AG04450 (cell line): ENCODE measurements at places on chromosomes 3 and 15.

DNA sequence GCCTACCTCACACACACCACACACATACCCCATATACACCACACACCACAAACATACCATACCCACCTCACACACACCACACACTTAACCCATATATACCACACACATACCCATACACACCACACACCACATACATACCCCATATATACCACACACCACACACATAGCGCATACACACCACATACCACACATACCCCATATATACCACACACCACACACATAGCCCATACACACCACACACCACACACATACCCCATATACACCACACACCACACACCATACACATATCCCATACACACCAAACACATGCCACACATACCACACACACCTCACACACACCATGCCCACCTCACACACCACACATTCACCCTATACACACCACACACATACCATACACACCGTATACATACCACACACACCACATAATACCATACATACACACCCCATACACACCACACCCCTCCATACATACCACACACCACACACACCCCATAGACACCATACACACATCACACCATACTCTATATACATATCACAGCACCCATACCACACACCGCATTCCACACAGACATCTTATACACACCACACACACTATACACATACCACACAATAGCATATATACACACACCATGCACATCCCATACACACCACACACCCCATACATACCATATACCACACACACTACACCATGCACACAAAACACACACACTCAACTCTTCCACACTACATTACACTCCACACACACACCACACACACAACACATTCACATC is 29.5 kb downstream of the APBA2 start:
- DNase-seq = no peak

GRCh38 chr15:99123713-99124451 is 19.0 kb downstream of the SYNM start:
- DNase-seq = peak; percentile 83

DNA sequence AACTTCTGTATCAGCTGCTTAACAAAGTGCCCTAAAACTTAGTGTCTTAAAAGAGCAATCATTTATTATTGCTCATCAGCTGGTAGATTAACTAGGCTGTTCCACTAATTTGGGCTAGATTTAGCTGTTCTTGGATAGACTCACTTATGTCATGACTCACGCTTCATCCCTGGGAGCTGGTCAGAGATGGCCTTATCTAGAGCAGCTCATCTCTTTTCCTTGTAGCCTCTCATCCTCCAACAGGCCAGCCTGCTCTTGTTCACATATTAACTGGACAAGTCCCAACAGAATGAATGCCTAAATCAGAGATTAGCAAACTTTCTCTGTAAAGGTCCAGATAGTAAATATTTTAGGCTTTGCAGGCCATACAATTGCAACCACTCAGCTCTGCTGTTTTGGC is 66.9 kb upstream of the PLAAT1 start:
- no peak for DNase-seq

DNA sequence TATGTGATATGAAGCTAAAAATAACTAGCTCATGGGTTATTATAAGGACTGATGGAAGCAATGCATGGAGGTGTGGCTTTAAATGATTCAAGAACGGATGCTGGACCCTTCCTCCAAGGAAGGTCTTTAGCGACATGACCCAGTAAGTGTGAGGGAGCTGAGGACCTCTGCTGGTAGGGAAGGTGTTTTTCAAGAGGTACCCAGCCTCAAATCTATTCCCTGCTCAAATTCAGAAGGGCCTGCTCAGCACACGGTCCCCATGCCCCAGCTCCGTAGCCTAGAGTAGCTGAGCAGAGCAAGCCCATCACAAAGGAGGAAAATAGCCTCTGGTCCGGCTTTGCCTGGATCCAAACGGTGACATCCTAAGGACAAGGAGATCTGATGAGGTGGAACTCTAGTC is 266.2 kb upstream of the IGF1R start:
- DNase-seq = no peak

DNA sequence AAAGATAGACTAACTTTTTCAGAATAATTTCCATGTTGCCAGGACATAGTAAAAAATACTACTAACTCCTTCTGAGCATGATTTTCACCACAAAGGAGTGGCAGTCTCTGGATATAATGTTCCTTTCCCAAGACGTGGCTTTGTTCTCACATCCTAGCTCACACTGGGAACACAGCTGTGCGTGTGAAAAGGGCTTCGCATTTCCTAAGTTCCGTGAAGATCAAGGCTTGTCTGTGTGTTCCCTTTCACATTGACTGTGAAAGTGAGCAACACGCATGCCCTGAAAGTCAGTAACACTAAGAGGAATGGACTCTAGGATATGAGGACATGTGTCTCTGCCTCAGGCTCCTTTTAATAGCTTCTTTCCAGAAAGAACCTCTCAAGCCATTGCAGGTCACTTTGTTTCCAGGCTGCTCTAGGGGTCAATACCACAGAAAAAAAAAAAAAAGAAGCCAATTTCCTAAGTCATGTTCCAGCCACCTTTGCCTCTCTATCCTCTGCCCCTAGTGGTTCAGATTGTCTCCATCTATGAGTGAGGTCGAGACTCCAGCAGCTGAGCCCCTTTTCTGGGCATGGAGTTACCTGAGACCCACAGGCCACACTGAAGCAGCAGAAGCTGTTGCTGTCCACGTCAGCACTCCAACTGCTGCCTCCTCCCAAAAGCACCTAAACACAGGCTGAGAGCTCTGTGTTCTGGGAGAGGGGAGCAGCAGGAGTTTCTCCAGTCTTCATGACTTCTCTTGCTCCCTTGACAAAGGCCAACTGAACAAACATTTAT is 355.9 kb downstream of the RSL24D1 start:
- DNase-seq = no peak

GRCh38 chr3:108525256-108525655 is 14.9 kb upstream of the MYH15 start:
- DNase-seq = no peak

DNA sequence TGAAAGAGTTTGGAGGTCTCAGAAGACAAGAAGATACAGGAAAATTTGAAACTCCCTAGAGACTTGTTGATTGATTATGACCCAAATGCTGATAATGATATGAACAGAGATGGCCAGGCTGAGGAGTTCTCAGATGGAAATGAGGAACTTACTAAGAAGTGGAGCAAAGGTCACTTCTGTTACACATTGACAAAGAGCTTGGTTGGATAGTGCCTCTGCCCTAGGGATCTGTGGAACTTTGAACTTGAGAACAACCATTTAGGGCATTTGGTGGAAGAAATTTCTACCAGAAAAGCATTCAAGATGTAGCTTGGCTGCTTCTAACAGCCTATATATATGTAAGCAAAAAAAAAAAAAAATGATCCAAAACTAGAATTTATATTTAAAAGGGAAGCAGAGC is 48.9 kb upstream of the NAALADL2 start:
- DNase-seq = no peak

DNA sequence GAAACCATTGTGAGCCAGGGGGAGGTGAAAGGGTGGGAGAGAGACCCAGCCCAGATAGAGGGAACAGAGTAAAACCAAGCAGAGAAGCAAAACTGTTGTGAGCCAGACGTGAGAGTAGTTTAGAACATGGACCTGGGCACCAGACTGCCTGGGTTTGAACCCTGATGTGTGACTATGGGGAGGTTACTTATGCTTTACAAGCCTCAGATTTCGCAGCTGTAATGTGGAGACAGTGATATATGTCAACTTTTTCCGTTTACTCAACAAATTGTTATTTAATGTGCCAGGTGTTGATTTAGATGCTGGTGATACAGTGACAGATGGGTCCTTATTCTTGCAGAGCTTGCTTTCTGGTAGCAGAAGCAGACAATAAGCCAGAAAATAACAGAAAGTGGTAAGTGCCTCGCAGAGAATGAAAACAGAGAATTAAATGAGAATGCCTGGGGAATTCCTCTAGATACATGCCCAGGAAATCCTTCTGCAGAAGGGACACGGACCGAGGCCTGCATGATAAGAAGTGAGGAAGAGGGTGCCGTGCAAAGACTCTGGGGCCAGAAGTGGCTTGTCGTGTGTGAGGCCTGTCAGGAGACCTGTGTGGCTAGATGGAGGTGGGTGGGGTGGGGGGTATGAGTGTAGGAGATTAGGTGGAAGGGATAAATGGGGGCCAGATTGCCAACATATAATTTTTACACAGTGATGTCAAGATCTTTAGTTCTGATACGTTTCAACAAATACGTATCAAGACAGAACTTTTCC is 15.0 kb downstream of the KAT2B start:
- no peak for DNase-seq

GRCh38 chr3:64111872-64112271 is 88.6 kb upstream of the PSMD6 start:
- no peak for DNase-seq

DNA sequence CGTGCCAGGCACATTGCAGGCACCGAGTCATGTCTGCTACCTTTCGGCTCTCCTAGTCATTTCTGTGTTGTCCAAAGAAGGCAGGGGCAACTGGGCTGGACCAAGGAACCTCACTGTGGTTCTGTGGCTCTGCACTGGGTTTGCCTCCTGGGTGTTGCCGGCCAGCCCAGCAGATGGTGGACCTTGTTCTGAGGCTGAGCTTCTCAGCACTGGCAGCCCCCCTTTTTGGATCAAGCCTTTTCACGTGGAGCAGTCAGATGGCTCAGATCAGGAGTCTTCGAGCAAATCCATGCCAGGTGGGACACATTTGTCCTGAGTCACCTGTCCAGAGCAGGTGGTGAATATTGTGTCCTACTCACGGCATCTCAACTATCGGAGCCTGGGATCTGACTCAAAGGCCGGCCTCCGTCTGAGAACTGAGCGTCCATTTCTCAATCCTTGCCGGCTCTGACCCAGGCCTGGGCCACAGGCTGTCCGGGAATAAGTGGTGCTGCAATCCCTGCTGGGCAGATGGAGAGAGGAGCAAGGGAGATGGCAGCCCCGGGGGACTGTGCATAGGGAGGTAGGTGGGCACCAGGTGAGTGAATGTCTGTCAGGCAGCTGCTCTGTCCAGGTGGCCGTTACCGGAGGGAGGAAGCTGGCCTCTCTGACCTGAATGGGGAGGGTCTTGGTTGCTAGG is at the start of gene IL16:
Gene IL16, plus strand, starts transcription at position 304 of the 679 bp plus-strand sequence. CDS start 28,521 bp downstream, outside the sequence.
- no peak for DNase-seq

GRCh38 chr3:31919528-31919927 is 61.5 kb downstream of the OSBPL10 start:
- no peak for DNase-seq

GRCh38 chr3:154122552-154122911 is 1.3 kb downstream of the ARHGEF26 start:
- no peak for DNase-seq

DNA sequence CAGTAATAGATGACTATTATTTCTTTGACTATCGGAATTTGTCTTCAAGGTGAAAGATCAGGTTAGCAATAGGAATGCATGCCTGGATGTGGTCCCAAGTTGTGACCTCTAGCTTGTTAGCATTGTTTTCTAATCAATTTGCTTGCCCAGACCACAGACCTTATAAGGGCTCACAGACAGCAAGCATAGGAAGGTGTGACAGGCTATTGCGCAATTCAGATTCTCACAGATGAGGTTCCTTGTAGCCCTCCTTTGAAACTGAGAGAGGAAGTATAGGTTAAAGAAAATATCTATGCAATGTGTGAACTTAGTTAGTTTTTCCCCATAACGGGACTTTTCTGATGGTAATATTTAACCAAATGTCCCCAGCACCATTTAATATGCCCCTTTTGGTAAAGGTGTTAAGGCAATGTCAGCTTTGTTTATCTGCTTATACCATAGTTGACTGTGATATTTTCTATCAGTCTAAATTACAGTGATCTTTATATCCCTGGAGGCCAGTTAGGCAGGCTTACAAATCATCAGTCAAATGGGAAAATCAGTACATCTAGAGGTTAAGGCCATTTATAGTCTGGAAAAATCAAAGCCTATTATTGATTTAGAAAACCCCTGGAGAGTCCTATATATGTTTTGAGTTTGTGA is 168.1 kb upstream of the MBNL1 start:
- no peak for DNase-seq

- DNase-seq = no peak
Observed at GRCh38 chr3:13574798-13575451, 26.0 kb downstream of the FBLN2 start.

GRCh38 chr3:13405614-13406013 is 14.5 kb downstream of the NUP210 start:
- no peak for DNase-seq

GRCh38 chr15:86115145-86115801 is 35.6 kb downstream of the AGBL1 start:
- no peak for DNase-seq

GRCh38 chr3:101850246-101851051 is 1.1 kb downstream of the NFKBIZ start:
- DNase-seq = no peak

DNA sequence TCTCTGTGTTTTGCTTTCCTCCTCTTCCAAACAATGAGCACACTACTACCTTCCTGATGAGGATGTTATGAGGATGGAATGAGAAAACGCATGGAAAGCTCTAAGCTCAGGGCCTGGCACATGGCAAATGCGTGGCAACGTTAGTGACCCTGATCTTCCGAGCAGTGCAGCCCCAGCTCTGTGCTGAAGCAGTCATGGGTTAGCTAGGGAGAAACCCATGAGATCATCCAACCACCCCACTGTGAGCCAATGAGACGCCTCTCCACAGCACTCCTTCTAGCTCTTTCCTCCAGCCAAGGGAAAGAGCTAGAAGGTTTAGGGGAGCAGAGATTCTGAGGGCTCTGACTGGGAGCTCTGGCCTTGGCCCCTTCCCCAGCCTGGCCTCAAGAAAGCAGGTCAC is 4.5 kb downstream of the CPN2 start:
- no peak for DNase-seq

DNA sequence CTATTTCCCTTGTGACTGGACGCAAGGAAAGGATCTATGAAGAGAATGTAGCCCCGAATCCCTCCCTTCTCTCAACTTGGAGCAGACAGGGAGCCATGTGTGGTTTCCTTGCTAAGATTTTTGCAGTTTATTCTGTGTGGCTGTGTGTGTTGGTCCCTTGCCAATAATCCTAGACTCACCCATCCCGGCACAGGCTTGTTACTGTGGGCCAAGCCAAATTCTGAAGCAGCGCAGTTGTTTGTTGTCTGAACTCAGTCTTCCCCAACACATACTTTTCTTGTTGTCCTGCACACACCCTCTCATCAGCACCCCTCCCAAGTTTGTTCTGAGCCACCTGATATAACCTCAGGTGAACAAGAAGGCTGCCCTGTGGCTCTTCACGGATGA is 193.3 kb upstream of the CTDSPL start:
- DNase-seq = no peak

GRCh38 chr3:171811295-171811912 is 1.1 kb upstream of the PLD1 start:
- DNase-seq = peak; percentile 91
